Hepatocyte (in vitro differentiated cells): ENCODE measurements at places on chromosomes 2 and 18.

- no peaks in the 10 kb centered on the region for H3K4me1 ChIP-seq
- H3K27ac ChIP-seq = no peak overlapping the region
- H3K36me3 ChIP-seq = no peaks in the 10 kb centered on the region
These were observed 28.0 kb downstream of the PNO1 start for GRCh38 chr2:68185541-68186164.

DNA sequence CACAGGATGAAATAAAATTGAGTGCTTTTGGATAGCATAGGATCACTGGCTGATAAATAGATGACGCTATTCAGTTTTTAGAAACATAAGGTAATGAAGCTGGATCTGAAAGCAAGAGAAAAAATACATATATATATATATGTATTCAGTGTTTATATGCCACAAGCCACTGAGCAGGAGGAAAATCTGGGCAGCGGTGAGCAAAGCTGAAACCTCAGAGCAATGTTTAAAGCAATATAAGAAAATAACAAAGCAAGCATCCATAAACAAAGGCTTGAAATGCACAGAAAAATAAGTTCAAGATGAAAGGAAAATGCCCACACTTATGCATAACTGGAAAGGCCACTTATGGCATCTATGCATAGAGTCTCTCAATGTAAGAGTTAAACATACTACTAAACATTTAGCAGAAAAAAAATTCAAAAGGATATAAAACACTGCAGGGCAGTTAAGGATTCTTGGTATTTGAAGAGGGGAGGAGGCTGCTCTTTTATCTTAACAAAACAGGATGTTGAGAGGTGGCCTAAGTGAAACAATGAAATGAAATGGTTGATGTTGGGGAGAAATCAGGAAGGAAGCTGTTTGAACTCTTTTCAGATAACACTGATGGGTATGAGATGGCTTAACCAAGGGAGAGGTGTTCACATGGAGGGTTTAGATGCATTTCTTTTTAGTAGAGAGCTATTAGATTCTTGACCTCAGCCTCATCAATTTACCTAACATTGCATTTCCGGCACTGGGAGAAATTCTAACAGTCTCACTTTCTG lies 129.1 kb downstream of the ARHGAP15 start:
- no peak for DNase-seq
- no peak overlapping the region for H3K27ac ChIP-seq
- H3K27me3 ChIP-seq = peaks cover 6% of the 10 kb centered on the region
- H3K4me3 ChIP-seq = no peak overlapping the region

DNA sequence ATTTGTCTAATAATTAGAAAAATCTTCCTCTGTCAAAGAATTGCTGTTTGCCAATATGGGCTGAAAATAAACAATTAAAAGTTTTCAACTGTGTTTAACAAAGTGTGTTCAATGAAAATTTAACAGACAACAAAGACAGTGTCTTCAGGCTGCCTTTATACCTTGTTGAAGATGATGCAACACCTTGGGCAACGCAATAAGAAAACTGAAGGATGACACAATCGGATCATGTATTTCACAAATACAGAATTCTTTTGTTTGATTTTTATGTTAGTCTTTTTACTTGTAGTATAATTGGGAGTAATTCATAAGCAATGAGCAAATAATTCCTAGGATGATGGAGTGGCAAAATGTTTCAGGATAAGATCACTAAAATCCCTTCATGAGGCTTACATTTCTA lies 27.8 kb downstream of the CHN1 start:
- H3K4me3 ChIP-seq = no peak overlapping the region
- H3K4me1 ChIP-seq = no peaks in the 10 kb centered on the region
- H3K36me3 ChIP-seq = no peaks in the 10 kb centered on the region
- no peak overlapping the region for H3K27ac ChIP-seq
- DNase-seq = no peak

GRCh38 chr2:119688616-119689015 lies 9.6 kb downstream of the TMEM177 start:
- no peak overlapping the region for H3K4me3 ChIP-seq
- no peaks in the 10 kb centered on the region for H3K4me1 ChIP-seq
- no peaks in the 10 kb centered on the region for H3K27me3 ChIP-seq
- DNase-seq = no peak
- no peak overlapping the region for H3K27ac ChIP-seq

DNA sequence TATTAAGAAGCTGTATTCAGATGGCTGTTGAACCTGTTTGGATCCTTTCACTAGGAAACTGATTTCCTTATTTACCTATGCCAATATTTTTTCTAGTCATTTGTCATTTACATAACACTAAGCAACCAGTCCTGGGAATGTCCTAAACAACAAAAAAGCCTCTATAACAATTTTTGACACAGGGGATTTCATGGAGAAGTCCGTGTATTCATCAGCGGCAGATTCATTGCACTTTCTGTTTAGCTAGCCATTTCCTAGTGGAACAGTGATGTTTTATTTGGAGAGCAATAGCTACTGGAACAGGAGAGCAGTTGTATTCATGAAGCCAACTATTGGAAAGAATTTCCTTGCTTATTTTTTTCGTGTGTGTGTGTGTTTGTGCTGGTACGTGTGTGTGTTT lies 604.3 kb upstream of the POU3F3 start:
- no peaks in the 10 kb centered on the region for H3K4me1 ChIP-seq
- H3K4me3 ChIP-seq = no peak overlapping the region
- no peaks in the 10 kb centered on the region for H3K36me3 ChIP-seq
- no peaks in the 10 kb centered on the region for H3K27me3 ChIP-seq
- no peak for DNase-seq

- H3K4me1 ChIP-seq = no peaks in the 10 kb centered on the region
- no peak overlapping the region for H3K27ac ChIP-seq
- no peaks in the 10 kb centered on the region for H3K27me3 ChIP-seq
- DNase-seq = no peak
These were observed 22.9 kb upstream of the MGAT4A start for GRCh38 chr2:98753801-98754200.

DNA sequence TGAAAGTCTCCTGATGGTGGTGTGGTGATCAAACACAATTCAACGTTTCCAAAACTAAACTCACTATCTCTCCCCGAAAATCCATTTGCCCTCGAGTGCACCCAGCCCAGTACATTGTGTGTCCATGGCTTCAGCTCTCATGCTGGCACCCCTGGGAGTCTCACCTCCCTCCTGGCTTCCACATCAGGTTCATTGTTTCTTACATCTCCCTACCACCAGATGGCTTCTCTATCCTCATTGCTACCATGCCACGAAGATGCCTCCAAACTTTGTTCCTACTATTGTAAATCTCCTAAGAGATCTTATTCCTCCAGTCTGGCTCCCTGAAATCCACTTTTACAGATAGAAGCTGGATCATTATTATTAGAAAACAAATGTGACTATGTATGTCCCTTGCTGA lies 197.0 kb downstream of the MYT1L start:
- no peak overlapping the region for H3K4me3 ChIP-seq
- no peak overlapping the region for H3K27ac ChIP-seq
- H3K36me3 ChIP-seq = no peaks in the 10 kb centered on the region
- DNase-seq = no peak
- H3K4me1 ChIP-seq = no peaks in the 10 kb centered on the region

- DNase-seq = no peak
- no peaks in the 10 kb centered on the region for H3K27me3 ChIP-seq
- no peak overlapping the region for H3K4me3 ChIP-seq
- H3K27ac ChIP-seq = no peak overlapping the region
- H3K4me1 ChIP-seq = no peaks in the 10 kb centered on the region
These were observed 621.8 kb downstream of the LRP1B start for GRCh38 chr2:141508806-141509595.

GRCh38 chr2:3132966-3133365 lies 244.7 kb downstream of the EIPR1 start:
- H3K4me1 ChIP-seq = peaks cover 7% of the 10 kb centered on the region
- H3K27ac ChIP-seq = no peak overlapping the region
- no peaks in the 10 kb centered on the region for H3K36me3 ChIP-seq
- H3K4me3 ChIP-seq = no peak overlapping the region
- no peak for DNase-seq
